Peyer's patch (tissue), 4 donors: ENCODE measurements at places on chromosomes 7 and 10.

GRCh38 chr7:17608114-17608833, 309.8 kb downstream of the AHR start:
- no peaks in the 10 kb centered on the region for H3K4me1 ChIP-seq
- H3K36me3 ChIP-seq = no peaks in the 10 kb centered on the region
- H3K27ac ChIP-seq = no peak overlapping the region
- H3K27me3 ChIP-seq = no peaks in the 10 kb centered on the region
- H3K4me3 ChIP-seq = no peak overlapping the region
- no peak for DNase-seq

GRCh38 chr7:41292487-41292886, 410.4 kb downstream of the INHBA start:
- no peaks in the 10 kb centered on the region for H3K4me1 ChIP-seq
- DNase-seq = no peak
- H3K4me3 ChIP-seq = no peak overlapping the region
- H3K36me3 ChIP-seq = no peaks in the 10 kb centered on the region
- no peaks in the 10 kb centered on the region for H3K27me3 ChIP-seq

DNA sequence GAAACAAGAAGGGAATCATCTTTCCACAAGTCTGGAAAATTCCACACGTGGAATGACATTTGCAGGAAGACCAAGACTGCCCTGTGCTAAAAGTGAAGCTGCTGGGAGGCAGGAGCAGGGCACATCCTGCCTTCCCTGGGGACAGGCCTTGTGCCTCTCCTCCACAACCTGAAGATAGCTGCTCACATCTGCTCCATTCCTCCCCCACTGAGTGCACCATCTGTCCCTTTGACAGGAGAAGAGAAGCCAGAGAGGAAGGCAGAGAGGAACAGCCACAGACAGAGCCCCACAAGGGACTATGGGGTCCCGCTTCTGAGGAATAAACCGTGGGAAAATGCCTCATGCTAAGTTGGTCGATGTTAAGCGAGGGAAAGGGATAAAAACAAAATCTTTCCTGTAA, 15.9 kb upstream of the FAM171A1 start:
- no peaks in the 10 kb centered on the region for H3K27me3 ChIP-seq
- DNase-seq = no peak
- H3K27ac ChIP-seq = no peak overlapping the region
- no peaks in the 10 kb centered on the region for H3K36me3 ChIP-seq

- H3K27ac ChIP-seq = no peak overlapping the region
- no peaks in the 10 kb centered on the region for H3K27me3 ChIP-seq
- no peaks in the 10 kb centered on the region for H3K36me3 ChIP-seq
- no peak for DNase-seq
- H3K4me3 ChIP-seq = no peak overlapping the region
Observed at GRCh38 chr10:87837445-87837844, 19.4 kb upstream of the ATAD1 start.

GRCh38 chr10:132263866-132264265, 43.9 kb downstream of the STK32C start:
- H3K4me3 ChIP-seq = no peak overlapping the region
- DNase-seq = no peak
- no peaks in the 10 kb centered on the region for H3K4me1 ChIP-seq
- no peaks in the 10 kb centered on the region for H3K27me3 ChIP-seq
- H3K27ac ChIP-seq = no peak overlapping the region
- H3K36me3 ChIP-seq = no peaks in the 10 kb centered on the region

DNA sequence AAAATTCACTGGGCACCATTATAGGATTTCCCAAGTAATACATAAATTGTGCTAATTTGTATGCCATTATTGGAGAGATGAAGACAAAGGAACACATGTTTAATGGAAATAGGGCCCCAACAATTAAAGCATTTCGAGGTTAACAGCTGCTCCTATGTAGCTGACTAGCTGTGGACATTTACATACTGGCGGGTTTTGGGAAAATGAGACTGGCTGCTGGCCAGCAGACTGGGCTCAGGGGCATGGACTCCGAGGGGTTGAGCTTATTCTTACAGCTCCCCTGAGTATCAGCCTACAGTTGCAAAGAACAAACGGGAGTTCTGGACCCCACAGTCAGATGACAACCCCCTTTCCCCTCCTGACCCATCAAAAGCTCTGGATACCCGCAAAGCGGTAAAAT, 91.9 kb upstream of the MYO3A start:
- H3K27ac ChIP-seq = no peak overlapping the region
- no peak overlapping the region for H3K4me3 ChIP-seq
- no peaks in the 10 kb centered on the region for H3K27me3 ChIP-seq
- H3K36me3 ChIP-seq = no peaks in the 10 kb centered on the region
- no peak for DNase-seq

DNA sequence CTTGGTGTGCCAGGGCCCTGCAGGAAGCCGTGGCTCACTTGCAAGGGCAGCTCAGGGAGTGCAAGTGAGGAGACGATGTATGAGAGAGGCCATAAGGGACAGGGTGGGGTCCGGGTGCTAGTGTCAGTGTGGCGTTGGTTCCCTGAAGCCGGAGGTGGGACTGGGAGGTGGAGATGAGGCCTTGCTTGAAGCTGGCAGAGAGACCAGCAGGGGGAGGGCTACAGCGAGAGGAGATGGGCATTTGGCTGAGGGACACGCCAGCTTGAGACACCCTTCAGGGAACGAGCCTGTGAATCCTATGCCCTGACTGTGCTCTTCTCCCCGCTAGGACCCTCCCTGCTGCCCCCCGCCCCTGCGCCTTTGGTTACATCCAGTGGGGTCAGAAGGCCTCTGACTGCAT, 529.1 kb downstream of the TCERG1L start:
- H3K27me3 ChIP-seq = no peaks in the 10 kb centered on the region
- no peaks in the 10 kb centered on the region for H3K36me3 ChIP-seq
- no peak for DNase-seq
- no peak overlapping the region for H3K27ac ChIP-seq
- H3K4me1 ChIP-seq = no peaks in the 10 kb centered on the region
- no peak overlapping the region for H3K4me3 ChIP-seq

DNA sequence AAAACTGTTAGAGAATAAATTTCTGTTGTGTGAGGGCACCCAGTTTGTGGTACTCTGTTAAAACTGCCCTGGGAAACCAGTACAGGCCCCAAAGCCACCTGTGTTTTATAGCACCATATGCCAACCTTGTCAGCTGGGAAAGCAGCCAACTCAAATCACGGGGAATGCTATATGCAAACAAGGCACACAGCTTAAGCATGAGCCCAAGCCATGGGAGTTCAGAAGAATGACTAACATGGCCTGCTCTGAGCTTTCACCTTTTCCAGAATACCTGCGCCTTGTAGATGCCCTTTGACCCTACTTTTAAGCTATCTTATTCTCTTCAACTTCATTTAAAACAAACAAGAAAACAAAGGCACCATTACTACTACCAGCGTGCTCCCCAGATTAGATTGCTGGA, 5.5 kb upstream of the SLC25A13 start:
- H3K4me3 ChIP-seq = no peak overlapping the region
- H3K36me3 ChIP-seq = no peaks in the 10 kb centered on the region
- H3K4me1 ChIP-seq = no peaks in the 10 kb centered on the region
- DNase-seq = no peak
- peak overlapping the region; percentile 62 for H3K27ac ChIP-seq

- H3K27me3 ChIP-seq = no peaks in the 10 kb centered on the region
- no peak for DNase-seq
- H3K4me3 ChIP-seq = no peak overlapping the region
- peaks cover 3% of the 10 kb centered on the region for H3K4me1 ChIP-seq
- H3K36me3 ChIP-seq = no peaks in the 10 kb centered on the region
- peak overlapping the region; percentile 95 for H3K27ac ChIP-seq
Observed at GRCh38 chr10:21524131-21524525, 1.4 kb downstream of the SKIDA1 start.

GRCh38 chr10:133318494-133319127, 9.9 kb downstream of the ZNF511 start:
- peak overlapping the region; percentile 38 for H3K4me3 ChIP-seq
- no peaks in the 10 kb centered on the region for H3K4me1 ChIP-seq
- no peaks in the 10 kb centered on the region for H3K36me3 ChIP-seq
- no peaks in the 10 kb centered on the region for H3K27me3 ChIP-seq
- H3K27ac ChIP-seq = no peak overlapping the region

- H3K27ac ChIP-seq = no peak overlapping the region
- no peaks in the 10 kb centered on the region for H3K27me3 ChIP-seq
- no peak overlapping the region for H3K4me3 ChIP-seq
- H3K36me3 ChIP-seq = no peaks in the 10 kb centered on the region
Observed at GRCh38 chr10:22693860-22694259, 20.5 kb downstream of the PIP4K2A start.

- no peak for DNase-seq
- H3K4me1 ChIP-seq = no peaks in the 10 kb centered on the region
- no peak overlapping the region for H3K27ac ChIP-seq
- H3K36me3 ChIP-seq = no peaks in the 10 kb centered on the region
- H3K4me3 ChIP-seq = no peak overlapping the region
Observed at GRCh38 chr10:7199152-7199760, 211.6 kb downstream of the SFMBT2 start.

DNA sequence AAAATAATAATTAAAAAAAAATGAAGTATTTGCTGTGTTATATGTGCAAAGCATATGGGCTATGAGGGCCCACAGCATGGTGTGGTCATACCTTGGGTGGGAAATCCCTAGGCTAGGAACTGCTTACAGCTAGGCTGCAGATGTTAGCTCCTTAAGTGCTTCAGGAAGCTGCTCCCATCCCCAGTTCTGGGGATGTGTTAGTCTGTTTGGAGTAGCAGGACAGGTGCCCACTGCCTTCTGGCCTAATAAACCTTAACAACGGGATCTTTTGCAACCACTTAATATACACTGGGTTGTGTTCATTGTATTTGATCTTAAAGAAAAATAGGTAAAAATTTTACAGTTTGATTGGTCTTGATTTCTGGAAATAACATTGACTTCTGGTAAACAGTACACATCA, 46.3 kb downstream of the HK1 start:
- no peak overlapping the region for H3K27ac ChIP-seq
- no peaks in the 10 kb centered on the region for H3K36me3 ChIP-seq
- no peaks in the 10 kb centered on the region for H3K27me3 ChIP-seq
- H3K4me3 ChIP-seq = no peak overlapping the region

GRCh38 chr10:93745408-93746065, 12.2 kb upstream of the LGI1 start:
- no peaks in the 10 kb centered on the region for H3K36me3 ChIP-seq
- DNase-seq = no peak
- no peak overlapping the region for H3K4me3 ChIP-seq
- H3K27ac ChIP-seq = no peak overlapping the region

DNA sequence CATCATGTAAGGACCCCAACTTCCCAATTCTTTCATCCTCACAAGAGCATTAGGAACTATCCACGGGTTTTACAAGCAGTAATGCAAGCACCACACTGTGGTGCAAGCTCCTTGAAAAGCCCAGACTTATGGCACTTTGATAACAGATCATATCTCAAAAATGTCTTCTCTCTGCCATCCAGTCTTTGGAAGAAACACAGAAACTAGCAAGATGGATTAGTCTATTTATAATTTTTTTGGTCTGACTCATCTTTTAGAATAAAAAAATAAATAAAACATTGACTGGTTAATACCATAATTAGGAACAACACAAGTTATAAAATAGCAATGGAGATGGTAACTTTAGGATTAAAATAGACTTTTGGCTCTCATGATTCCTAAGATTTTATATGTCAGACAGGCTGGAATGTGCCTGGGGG, 49.0 kb upstream of the CALD1 start:
- no peaks in the 10 kb centered on the region for H3K4me1 ChIP-seq
- no peaks in the 10 kb centered on the region for H3K36me3 ChIP-seq
- H3K4me3 ChIP-seq = no peak overlapping the region
- H3K27me3 ChIP-seq = no peaks in the 10 kb centered on the region
- peak overlapping the region; percentile 70 for H3K27ac ChIP-seq

- no peaks in the 10 kb centered on the region for H3K27me3 ChIP-seq
- no peak for DNase-seq
- H3K4me1 ChIP-seq = no peaks in the 10 kb centered on the region
- no peak overlapping the region for H3K27ac ChIP-seq
Observed at GRCh38 chr10:114064151-114065048, 20.7 kb downstream of the ADRB1 start.

DNA sequence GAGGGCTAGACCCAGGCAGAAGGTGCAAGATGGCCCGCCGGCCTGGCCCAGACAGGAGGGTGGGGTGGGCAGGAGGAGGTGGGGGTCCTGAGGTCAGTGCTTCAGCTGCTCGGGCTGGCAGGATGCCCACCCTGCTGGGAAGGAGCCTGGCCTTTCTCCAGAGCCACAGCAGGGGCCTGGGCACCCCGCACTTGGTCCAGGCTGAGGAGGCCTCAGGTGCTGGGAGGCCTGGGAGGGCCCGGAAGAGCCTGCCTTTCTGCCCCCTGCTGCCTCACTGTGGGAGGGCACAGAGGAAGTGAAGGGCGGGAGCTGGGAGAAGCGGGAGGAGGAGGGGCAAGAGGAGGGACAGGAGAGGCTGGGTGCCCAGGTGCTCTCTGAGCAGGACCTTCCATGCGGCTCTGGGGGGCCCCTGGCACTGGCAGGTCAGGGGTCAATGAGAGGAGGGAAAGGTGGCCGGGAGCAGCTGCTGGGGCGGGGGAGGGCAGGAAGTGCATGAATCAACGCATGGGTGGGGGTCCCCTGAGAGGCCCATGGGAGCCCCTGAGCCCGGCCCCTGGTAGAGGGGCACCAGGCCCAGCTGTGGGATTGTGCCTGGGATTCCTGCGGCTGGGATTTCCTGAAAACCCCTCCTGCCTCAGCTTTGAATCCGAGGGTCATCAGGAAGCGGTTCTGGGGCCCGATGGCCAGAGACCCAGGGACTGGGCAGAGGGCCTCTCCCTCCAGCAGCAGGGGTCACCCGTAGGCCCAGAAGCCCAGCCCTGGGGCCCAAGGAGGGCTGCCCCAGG, 49.9 kb downstream of the PWWP2B start:
- DNase-seq = peak; percentile 78
- peaks cover 22% of the 10 kb centered on the region for H3K4me1 ChIP-seq
- H3K36me3 ChIP-seq = no peaks in the 10 kb centered on the region

DNA sequence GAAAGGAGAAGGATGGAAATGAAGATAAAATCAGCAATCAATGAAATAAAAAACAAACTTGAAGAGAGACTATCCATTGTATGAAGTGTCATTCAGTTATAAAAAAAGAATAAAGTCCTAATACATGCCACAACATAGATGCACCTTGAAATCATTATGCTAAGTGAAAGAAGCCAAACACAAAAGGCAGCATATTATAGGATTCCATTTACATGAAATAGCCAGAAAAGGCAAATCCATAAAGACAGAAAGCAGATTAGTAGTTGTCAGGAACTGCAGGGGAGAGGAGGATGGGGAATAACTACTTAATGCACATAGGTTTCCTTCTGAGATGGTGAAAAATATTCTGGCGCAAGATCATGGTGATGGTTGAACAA, 6.6 kb upstream of the PON1 start:
- H3K27ac ChIP-seq = no peak overlapping the region
- no peaks in the 10 kb centered on the region for H3K4me1 ChIP-seq
- H3K27me3 ChIP-seq = no peaks in the 10 kb centered on the region
- no peak for DNase-seq
- H3K4me3 ChIP-seq = no peak overlapping the region

- no peak overlapping the region for H3K27ac ChIP-seq
- H3K27me3 ChIP-seq = no peaks in the 10 kb centered on the region
- DNase-seq = no peak
- H3K4me3 ChIP-seq = no peak overlapping the region
- H3K36me3 ChIP-seq = no peaks in the 10 kb centered on the region
Observed at GRCh38 chr7:89623018-89623672, 531.1 kb upstream of the STEAP1 start.
